ENCODE measurements at places on chromosomes 11 and 22. TPM values are rescaled to one million over a fixed set of nuclear protein-coding genes. Genes with fewer than 3 reads are reported as not detected.

METTL15 gene
- total RNA-seq, result 7.7 TPM

ZNF214 gene
- 0.96 TPM for total RNA-seq

PLAAT3 gene
- 399 TPM for total RNA-seq

GLYATL2 gene
- total RNA-seq, result not detected

MS4A15 gene
- not detected for total RNA-seq

ANO9 gene
- total RNA-seq, result 1.2 TPM

MYRF gene
- 0.42 TPM for total RNA-seq

RASD2 gene
- total RNA-seq, result 1.6 TPM

KDM4E gene
- total RNA-seq, result not detected

VWA5A gene
- total RNA-seq, result 14.6 TPM

CBLIF gene
- not detected for total RNA-seq

KLHL22 gene
- 24.9 TPM for total RNA-seq

FLRT1 gene
- not detected for total RNA-seq

SHISA8 gene
- total RNA-seq, result not detected

GPR83 gene
- total RNA-seq, result not detected

C11orf65 gene
- 0.32 TPM for total RNA-seq
